ENCODE measurements at places on chromosomes 16 and 17.

- DNase-seq: no peak
Observed at GRCh38 chr17:43025290-43025657, 243 bp downstream of the RND2 start.

- no peak for DNase-seq
Observed at GRCh38 chr16:86948046-86948445, 369.1 kb downstream of the C16orf95 start.

GRCh38 chr16:87060034-87060986 is 256.9 kb downstream of the C16orf95 start:
- no peak for DNase-seq

DNA sequence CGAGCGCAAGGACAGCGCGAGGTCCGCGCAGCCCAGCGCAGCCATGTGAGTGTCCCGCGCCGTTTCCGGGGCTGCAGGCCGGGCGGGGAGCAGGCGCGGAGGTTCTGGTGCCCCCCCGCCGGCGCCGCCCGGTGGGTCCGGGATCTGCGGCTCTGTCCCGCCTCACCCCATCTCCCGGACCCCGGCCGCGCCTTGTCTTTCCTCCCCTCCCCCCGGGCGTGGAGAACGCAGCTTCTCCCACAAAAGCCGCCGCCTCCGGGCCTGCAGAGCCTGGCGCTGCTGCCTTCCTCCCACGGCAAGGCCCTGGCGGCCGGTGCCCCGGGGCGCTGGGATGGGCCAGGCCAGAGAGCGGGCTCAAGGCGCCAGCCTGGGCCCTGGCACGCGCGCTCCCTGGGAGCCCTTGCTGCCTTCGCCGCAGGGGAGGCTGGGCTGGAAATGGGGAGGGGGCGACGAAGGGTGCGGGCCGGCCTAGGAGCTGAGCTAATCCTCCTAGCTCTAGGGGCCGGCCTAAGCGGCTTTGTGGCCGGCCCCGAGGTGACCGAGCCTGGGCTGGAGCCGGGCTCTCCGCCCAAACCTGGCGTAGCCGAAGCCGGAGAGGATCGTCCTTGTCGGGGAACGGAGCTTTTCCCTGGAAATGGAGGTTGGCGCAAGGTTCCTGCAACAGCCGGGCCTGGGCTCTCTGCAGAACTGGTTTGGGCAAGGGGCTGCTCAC is 397 bp downstream of the RIPOR1 start:
- DNase-seq: no peak

GRCh38 chr16:81836279-81837054 is 57.4 kb downstream of the PLCG2 start:
- no peak for DNase-seq

GRCh38 chr16:55333684-55334083 is 9.7 kb downstream of the IRX6 start:
- no peak for DNase-seq

DNA sequence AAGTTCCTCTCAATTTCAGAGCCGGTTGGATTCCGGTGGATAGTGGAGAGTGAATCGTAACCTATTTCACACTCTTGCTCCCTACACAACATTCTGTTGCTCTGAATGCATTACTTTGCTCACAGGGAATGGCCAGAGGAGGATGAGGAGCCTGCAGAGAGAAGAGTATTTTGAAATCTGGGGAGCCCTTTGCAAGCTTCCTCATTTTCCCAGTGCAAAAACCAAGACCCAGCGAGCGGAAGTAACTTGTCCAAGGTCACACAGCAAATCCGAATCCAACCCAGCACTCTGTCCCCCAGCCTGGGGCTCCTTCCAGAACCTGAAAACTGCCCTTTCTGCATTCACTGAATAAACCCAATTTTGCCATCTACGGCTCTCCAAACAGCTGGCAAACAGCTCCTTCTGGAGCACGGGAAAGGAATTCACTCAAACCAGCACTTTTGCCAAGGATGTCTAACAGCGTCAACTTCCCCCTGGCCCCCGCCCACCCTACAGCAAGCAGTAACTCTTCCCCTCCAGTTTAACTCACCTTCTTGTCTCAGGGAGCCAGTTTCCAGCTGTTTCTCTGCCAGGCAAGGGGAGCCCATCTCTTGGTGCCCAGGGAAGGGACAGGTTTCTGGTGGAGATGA is 557 bp downstream of the KCNG4 start:
- no peak for DNase-seq

DNA sequence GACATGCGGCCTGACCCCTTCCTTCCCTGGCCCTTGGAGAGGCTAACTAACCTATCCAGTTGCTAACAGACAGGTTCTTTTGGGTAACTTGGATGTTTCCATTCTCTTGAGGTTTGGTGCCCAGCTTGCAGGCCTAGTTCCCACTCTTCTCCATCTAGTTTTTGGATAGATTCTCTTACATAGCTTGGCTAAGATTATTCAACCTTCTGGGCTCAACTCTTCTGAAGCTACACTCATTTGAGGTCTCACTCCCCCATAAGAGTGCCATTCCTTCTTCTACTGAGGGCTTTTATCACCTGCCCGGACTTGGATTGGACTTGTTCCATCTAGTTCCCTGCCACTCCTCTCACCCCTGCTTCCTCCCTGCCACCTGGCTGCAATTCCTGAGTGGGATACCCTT is 44.1 kb upstream of the MARCHF10 start:
- no peak for DNase-seq

DNA sequence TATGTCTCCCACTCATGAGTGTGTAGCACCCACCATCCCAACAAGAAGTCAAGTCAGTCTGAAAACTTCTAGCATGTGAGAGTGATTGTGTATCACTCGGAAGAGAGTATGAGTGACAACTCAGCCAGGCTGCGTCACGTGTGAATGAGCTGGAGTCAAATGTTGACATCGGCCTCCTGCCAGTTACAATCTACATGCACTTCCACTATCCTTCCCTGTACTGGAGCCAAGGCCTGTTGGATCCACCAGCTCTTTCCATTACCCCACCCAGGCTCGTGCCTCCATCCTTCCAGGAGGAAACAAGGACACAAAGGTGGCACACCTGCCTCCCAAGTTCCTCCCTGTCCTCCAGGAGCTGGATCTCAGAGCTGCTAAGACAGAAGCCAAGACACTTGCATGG is 64.5 kb downstream of the ASIC2 start:
- DNase-seq: no peak

DNA sequence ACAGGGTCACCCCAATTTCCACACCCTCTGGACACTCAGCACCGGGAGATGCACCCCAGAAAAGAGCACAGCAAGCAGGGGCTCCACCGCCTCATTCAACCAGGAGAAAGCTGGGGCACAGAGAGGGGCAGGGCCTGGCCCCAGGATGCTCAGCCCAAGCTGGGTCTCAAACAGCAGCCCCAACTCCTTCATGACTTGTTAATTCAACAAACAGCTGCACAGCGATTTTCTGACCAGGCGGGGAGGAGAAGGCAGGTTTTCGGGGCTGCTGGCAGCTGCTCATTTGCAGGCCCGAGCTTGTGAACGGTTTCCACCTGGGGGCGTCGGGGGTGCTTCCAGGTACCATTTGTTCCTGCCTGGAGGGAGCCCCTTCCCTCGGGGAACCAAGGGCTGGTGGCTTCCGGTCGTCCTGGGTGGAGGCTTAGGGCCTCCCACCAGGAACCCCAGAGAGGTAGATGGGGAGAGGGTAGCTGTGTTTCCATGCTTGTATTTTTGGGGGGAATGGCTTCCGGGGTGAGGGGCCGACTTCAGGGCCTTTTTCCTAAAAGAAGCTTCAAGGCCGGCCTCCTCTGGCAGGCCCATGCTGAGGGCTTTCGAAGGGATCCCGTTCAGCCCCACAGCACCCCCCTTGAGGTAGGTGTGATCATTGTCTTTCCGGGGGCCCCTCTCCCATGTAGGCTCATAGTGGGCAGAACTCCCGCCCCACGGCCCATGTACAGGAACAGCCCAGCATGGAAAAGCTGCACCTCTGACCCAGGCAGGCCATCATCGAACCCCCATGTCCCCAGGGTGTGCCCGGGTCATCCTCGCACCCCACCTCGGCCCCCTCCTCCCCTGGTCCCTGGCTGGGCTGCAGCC is 191.6 kb upstream of the GSE1 start:
- DNase-seq: no peak

- DNase-seq: no peak
Observed at GRCh38 chr16:67464565-67464964, 16.4 kb downstream of the ATP6V0D1 start.

- no peak for DNase-seq
Observed at GRCh38 chr17:51857052-51857597, 301.4 kb downstream of the CA10 start.

- DNase-seq: no peak
Observed at GRCh38 chr16:59567496-59567895, 833.4 kb upstream of the GOT2 start.

- no peak for DNase-seq
Observed at GRCh38 chr17:7025245-7025644, 2.4 kb downstream of the BCL6B start.

DNA sequence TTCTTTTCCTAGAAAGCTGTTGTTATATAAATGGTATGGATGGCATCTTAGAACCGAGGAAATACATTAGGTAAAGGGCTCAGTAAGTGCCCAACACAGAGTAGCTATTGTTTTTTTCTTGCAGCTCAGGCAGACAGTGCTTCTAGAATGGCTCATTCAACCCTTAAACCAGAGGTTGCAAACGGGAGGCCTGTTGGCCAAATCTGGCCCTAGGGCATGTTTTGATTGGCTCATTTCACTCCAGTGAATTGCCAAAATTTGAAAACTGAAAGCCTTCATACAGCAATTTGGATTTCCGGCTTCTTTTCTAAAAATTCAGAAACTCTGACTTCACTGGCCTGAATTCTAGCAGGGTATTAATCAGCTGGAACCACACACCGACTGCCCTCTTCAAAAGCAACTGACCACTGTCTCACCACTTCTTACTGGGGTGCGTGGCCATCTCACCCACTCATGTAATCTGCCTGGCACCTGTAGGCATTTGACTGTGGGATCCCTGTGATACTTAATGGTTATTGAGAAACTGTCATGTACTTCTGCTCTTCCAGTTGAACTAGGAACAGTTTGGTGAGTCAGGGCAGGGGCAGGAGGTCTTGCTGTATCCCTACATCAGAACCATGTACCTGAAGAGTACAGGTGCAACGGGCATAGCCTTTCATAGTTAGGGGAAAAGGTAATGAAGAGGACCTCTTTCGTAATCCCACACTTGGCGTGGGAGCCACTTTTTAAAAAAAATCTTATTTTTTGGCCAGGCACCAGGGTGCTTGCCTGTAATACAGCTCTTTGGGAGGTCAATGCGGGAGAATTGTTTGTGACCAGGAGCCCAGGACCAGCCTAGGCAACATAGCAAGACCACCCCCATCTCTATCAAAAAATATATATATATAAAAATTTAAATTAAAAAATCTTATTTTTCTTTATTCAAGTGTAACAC is 53.6 kb upstream of the SCNN1B start:
- no peak for DNase-seq

DNA sequence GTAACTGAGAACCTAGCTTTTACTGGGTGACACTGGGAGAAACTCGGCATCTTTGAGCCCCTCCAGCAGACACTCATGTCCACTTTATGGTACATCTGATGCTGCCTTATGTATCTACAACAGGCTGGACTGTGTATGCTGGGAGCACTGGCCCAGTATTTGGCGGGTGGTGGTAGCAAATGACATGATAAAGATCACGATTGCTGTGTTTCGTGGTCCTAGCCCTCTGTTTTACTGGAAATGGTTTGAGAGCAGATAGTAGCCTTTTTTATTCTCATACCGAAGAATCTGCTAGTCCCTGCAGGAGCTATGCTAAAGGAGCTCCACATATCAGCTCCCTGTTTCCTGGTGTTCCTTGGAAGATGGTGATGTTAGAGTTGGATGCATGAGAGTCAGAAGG is 150.3 kb downstream of the CCDC182 start:
- no peak for DNase-seq

DNA sequence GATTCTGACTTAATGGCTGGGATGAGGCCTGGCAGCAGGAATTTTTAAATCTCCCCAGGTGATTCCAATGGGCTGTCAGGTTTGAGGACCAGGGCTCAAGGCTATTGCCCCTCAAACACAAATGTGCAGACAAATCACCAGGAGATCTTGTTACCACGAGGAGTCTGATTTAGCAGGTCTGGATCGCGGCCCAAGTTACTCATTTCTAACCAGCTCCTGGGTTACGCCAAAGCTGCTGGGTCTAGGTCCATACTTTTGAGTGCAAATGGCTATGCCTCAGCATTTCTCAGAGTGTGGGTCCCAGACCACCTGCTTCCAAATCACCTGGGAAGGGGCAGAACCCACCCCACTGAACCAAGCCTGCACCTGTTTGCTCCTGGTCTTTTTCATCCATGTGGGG is 33.1 kb downstream of the CNGB1 start:
- DNase-seq: no peak

DNA sequence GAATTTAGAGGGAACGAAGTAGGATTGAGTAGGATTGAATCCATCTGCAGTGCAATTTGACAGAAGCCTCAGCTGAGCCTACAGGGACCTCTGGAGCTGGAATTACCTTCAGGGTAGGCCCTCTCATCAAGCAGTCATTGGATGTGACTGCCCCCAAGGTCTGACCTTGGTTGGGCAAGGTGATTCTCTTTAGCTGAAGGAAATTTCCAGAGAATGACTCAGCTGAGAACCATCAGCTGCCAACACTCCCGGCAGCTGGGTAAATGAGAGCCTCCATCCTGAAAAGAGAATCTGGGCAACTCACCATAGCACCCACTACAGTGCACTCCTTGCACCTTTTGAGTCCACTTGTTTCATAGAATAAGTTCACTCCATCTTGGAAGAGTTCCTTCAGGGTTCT is 113.5 kb upstream of the MED13 start:
- DNase-seq: no peak

DNA sequence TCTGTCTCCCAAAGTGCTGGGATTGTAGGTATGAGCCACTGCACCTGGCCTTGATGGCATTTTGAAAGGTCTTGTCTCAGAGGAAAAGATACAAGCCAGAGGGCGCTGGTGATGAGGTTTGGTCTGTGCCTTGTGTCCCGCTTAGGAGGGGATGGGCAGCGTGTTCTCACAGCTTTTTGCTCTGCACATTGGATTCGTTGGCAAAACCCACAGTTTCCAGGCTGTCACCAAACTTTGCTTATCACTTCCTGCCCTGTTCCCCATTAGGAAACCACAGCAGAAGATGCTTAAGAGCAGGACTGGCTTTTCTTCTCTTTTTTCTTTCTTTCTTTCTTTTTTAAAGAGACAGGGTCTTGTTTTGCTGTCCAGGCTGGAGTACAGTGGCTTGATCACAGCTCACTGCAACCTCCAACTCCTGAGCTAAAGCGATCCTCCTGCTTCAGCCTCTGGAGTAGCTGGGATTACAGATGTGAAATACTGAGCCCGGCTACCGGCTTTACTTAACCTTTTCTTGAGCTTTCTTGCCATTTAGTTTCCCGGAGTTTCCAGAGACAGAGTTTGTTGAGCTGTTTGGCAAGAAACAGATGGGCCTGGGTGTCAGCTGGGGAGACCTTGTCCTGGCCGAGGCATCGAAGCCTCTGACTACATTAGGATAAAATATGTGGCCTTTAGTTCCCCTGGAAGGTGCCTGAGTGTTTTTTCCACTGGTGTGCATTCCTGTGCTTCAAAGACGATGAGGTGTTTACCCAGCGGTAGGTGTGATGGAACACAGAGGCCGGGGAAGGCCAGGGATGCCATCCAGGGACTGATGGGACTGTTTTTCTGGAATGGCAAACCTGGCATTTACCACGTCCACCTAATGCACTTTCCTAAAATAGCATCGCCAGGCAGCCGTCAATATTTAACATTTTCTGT is 112.9 kb downstream of the ABCC1 start:
- DNase-seq: no peak
